ENCODE measurements at places on chromosomes 6 and 20. TPM values are rescaled to one million over a fixed set of nuclear protein-coding genes. Genes with fewer than 3 reads are reported as not detected.

The GMPR gene
- 18.4 TPM for polyA plus RNA-seq

The SLC22A7 gene
- polyA plus RNA-seq, result not detected

The SMLR1 gene
- polyA plus RNA-seq, result not detected

The GPLD1 gene
- 1.5 TPM for polyA plus RNA-seq

The ALDH8A1 gene
- 0.25 TPM for polyA plus RNA-seq

The NTSR1 gene
- 3.1 TPM for polyA plus RNA-seq

The VGLL2 gene
- polyA plus RNA-seq, result 0.02 TPM

The USP49 gene
- polyA plus RNA-seq, result 2.4 TPM

The EIF6 gene
- polyA plus RNA-seq, result 343 TPM

The WASF1 gene
- polyA plus RNA-seq, result 35.9 TPM

The ESR1 gene
- polyA plus RNA-seq, result not detected
